ENCODE measurements at places on chromosomes 16 and 17.

DNA sequence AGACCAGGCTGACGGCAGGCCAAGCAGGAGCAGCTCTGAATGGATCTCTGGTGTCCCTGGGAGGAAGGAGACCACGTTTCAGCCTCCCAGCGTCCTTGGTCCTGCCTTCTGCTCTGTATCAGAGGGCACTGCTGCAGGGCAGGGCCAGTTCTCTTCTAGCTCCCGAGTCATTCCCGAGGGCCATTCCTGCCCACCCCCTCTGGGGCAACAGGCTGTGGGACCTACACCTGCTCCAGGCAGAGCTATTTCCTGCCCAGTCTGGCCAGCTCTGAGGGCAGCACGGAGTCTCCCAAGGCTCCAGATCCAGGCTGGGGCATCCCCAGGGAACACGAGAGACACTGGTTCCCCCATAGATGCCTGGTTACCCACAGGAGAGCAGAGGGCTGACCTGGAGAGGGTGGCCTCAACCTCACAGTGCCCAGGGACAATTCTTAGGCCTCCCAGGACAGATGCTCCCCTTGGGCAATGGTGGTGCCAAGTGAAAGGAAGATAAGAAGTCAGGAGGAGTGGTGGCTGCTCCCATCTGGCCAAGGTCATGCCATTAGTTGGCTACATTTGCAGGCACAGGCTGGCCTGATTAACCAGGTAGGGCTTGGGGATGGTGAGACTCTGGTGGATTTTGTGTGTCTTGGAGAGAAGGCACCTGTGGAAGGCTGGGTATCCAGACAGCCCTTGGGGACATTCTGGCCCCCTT, 2.0 kb downstream of the WFIKKN2 start:
- peak; percentile 64 for DNase-seq

GRCh38 chr16:54282202-54282927, 4.2 kb downstream of the IRX3 start:
- DNase-seq = peak; percentile 77

DNA sequence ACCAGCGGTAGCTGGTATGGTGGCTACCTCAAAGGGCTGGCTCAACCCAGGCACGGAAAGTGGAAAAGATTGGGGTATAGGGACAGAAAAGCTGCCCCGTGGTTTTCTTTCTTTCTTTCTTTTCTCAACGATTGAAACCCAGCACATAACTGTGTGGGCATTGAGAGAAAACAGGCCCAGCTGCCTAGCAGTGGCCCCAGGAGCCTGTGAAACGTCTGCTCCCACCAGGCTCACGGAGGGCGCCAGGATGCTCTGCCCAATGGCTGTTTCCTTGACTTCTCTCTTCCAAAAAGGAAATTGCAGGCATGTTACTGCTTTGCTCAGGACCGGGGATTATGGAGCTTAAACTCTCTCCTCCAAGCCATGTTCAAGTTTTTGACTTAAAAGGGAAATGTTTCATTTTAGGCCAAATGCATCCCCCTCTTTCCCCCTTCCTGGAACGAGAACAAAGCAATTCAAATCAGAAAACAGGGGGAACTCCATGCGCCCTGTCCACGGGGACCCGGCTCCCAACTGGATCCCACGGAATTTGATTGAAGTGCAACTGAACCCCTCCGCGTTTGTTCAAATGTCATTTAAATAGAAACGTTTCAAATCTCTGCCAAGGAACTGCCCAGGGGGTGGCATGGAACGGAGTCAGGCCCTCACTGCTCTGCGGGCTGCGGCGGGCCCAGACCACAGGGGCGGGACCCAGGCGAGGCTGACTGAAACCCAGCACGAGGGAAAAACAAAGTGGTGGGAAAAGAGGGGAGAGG, 133.5 kb downstream of the RGS9 start:
- peak; percentile 44 for DNase-seq

DNA sequence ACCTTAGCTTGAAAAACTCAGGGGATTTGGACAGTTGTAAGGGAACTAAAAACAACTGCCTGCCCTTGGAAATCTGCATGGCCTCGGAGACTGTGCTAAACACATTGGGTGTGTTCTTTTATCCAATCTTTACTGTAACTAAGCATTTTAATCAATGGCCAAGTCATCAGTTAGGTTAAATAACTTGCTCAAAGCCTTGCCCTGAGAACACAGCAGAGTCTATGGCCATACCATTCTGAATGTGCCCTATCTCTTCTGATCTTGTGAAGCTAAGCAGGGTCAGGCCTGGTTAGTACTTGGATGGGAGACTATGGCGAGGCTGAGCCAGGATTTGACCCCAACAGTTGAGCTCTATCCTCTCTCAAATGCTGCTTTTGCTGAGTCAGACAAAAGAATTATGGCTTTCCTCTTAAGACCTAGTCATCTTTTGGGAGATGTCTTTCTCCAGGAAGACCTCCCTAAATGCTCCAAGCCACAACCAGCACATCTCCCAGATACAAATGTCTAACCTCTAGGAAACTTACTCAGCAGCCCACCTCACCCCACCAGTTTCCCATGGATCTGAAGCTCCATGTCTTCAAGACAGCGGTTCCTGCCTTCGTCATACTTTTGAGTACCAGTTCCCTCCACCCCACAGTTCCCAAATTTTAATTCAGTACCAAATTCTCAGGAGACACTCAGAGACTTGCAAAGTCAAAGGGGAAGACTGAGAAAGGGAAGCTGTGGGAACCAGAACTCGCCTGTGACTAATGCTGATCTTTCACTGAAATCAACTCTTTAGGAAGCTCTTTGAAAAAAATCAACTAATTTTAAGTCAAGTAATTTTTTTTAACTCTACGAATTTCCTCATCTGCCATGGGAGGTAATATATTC, 336.1 kb downstream of the MAF start:
- DNase-seq = peak; percentile 45

DNA sequence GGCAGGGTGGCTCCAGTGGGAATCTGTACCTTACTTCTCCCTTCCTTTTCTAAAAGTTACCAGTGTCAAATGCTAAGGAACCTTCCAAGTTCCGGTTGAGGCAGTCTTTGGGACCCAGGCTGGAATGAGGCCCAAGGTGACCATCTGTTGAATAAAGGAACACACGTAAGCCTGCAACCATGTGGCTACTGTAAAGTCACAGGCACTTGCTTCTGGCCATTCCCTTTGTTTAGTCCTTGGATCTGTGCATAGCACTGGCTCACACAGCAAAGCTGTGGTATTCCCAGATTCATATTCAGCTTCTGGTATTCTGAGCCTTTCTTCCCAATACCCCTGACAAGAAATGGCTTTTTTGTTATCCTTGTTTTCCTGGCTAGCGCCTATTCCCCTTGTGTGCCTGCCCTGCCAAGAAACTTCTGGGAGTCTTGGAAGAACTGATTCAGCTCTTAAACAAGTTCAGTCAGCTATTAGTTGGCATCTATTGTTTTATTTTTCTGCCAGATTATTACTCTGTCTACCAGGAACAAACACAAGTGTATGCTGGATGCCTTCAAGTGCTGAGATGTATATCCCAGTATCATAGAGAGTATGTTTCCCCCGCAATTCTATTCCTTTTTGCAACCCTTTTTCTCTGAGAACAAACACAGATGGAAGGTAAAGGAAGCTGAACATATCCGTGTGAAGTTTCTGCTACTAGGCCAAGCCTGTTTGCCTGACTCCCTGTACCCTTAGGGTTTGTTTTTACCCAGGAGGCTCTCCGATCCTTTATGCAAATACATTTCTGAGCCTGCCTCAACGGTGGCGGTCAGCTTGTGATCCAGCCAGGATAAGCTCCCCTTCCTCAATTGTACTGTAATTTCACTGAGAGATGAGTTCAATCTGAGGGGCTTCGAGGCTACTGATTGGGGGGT, 13.2 kb downstream of the TMEM238L start:
- peak; percentile 75 for DNase-seq

DNA sequence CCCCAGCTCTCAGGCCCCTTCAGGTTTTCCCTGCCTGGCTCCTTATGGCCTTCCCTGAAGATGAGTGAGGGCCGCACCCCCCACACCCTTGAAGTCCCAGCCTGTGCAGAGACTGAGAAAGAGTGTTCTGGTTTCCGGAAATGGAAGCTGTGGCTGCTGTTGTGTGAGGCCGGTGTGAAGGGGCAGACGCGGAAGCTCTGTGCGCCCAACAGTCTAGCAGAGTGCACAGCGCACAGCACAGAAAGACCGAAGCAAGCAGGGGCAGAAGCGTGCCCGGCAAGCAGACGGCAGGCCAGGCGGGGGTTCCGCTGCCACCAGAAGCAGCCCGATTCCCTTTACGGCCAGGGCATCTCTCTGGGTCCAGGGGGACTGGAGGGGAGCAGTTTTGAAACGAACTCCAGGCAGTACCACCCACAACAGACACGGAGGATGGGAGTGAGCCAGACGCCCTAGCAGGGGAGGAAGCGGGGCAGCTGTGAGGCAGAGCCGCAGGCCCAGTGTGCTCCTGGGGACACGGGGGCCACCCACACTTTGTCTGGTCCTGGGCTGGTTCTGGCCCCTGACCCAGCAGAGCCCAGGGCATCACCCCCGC, 16.7 kb downstream of the TPSG1 start:
- no peak for DNase-seq

GRCh38 chr17:20096430-20096829, 87.3 kb downstream of the SPECC1 start:
- DNase-seq = no peak

DNA sequence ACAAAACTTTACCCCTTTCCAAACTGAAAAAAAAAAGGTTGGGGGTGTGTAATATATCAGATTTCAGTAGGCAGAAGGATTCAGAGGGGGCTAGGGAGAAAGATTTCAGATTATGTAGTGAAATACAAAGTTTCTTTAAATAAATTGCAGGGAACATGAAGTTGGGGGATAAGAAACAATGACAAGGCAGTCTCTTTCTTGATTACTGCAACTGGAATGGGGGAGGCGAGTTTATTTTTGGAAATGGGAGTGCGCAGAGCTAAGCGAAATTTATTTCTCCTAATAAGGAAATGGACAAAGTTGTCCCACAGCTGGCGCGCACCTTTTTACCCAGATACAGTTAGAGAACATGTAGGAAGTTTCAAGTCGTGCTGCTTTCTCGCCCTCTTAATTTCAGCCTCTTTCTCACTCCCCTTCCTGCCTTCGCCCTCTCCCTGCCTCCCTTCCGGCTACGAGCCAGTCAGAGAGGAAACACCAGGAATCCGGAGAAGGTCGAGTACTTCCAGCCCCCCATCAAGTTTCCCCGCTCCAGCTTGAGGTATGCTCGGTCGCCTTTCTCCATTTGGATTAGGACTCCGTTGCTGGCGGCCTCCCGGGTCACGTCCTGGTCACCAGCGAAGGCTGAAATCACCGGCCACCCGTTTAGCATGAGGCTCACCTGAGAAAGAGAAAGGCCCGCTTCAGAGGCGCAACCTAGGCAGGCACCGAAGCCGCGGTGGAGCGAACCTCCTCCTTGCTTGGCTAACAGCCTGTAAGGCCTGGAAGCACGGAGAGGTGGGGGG, 2.5 kb downstream of the CBLN1 start:
- DNase-seq = no peak

DNA sequence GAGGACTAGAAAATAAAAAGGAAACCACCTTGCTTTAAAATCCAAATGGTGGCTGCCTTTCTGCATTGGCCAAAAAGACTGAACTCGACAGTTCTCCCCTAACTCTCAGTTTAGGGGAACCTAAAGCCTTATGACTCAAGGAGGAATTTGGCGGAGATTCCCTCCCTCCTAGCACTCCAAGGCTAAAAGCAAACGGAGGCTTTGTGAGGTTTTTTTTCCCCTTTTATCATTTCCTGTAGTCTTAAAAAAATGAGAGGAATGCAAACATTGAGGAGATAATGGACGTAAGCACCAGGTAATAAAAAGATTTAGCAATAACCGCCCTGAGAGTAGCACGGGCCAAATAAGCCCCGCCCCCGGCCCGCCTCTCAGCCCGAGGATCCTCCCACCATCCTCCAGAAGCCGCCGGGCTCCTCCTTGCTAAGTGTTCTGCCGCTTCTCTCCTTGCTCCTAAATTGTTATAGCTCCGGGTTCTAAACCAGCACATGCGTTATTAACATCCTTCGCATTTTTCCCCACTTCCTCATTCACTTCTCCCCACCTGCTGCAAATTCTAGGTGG, 5.8 kb upstream of the KIFC3 start:
- peak; percentile 95 for DNase-seq

DNA sequence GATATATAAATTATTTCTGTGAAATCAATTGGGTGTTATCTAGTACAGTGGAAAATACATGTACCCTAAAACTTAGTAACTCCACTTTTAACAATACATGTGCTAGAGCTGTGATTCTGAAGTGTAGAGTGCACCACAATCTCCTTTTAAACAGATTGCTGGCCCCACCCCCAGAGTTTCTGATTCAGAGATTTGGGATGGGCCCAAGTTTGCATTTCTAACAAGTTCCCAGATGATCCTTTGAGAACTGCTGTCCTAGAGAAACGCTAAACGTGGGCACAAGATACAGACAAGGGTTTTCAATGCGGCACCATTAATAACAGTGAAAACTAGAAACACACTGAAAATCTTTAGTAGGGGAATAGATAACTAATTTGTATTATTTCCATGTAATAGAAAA, 49.2 kb downstream of the NXPH3 start:
- DNase-seq = no peak

DNA sequence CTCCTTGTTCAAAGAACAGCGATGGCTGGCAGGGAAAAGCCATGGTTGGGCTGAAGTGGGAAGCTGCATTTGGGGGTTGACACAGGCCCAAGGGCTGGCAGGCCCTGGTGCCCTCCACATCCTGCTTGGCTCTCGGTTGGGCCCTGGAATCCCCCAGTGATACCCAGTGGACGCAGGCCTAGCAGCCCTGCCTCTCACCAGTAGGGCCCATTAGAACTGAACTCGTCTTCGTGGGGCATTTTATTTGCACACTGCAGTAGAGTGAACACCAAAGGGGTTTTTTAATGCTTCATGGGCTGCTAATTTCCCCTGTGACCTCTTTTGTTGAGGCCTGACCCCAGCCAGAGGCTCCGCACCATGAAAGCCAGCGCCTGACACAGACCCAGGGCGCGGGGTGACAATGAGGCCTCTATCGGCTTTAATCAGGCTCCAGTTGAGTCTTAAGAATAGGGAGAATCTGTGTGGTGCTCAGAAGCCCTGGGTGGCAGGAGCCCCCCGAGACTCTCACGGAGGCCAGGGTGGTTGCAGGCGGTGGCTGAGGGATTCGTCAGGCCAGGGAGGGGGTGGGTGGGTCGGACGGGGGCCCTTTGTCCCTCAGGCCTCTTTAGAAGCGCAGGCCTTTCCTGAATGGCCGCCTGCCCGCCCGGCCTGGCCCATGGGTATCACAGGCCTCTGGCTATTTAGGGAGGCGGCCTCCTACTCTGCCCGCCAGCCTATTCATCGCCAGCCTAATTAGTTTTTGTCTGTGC, 199.3 kb downstream of the NTN1 start:
- DNase-seq = no peak

DNA sequence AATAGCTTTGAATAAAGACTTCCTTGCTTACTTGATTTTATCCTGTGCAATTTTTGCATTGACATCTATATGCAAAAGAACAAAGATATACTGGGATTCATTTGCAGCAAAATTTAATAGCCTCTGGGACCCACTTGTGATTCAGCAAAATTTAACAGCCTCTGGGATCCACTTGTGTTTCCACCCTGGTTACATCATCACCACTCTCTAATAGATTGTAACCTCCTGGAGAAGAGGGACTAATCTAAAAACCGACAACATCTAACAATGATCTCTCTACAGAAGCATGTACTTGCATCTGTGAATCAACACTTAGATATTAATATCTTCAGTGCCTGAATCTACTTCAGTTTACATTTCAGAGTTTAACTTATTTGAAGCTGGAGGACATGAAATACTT, 202.0 kb upstream of the CPHXL start:
- DNase-seq = no peak

GRCh38 chr16:2471016-2471652, at the start of gene NTN3:
NTN3 (plus strand) TSS chr16:2471297; CDS start chr16:2471702, 405 bp downstream.
- peak; percentile 70 for DNase-seq

Data from islet precursor cell (in vitro differentiated cells).